ENCODE measurements at places on chromosomes 3 and 15.

- no peak for DNase-seq
Observed at GRCh38 chr3:194588741-194589140, 44.5 kb downstream of the TMEM44 start.

DNA sequence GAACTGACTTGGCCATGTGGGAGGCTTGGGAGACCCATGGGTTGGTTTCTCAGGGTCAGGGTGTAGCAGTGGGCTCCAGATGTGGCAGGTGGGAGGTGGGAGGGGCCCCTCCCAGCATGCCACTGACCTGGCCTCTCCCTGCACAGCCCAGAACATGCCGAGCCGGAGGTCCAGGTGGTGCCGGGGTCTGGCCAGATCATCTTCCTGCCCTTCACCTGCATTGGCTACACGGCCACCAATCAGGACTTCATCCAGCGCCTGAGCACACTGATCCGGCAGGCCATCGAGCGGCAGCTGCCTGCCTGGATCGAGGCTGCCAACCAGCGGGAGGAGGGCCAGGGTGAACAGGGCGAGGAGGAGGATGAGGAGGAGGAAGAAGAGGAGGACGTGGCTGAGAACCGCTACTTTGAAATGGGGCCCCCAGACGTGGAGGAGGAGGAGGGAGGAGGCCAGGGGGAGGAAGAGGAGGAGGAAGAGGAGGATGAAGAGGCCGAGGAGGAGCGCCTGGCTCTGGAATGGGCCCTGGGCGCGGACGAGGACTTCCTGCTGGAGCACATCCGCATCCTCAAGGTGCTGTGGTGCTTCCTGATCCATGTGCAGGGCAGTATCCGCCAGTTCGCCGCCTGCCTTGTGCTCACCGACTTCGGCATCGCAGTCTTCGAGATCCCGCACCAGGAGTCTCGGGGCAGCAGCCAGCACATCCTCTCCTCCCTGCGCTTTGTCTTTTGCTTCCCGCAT lies 7.9 kb upstream of the STAB1 start:
- no peak for DNase-seq

GRCh38 chr3:31027191-31027761 lies 132.8 kb upstream of the GADL1 start:
- DNase-seq, result no peak

DNA sequence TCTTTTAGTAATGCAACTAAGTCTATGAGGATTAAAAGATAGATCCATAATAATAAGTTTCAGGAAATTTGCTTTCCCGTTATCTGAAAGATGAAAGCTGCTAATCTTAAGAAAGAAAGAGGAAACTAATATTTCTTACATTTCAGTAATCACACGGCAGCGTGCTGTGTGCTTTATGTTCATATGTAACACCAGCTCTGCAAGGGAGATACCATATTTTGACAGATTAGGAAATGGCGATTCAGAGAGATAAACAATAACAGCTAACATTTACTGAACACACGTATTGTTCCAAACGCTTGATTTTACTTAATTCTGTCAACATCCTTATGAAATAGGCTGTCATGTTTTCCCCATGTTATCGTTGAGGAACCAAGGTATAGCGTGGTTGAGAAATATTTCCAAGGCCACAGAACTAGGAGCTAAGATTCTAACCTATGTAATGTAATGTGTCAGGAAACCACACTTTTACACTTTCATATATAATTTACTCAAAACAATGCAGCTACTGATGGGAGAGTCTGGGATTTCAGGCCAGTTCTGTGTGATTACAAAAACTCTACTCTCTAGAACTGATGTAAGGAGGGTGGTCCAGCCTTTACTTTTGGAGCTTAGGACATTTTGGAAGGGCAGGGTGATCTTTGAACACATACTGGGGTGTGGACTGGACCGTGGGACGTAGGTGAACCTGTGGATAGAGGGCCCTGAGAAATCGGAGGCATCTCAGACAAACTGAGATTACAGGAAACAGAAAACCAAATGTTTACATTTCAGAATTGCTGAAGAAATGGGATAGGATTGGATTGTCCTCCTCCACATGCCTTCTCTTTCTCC lies 100.6 kb downstream of the IL1RAP start:
- DNase-seq, result no peak

- DNase-seq, result no peak
Observed at GRCh38 chr3:63351159-63352007, 73.3 kb downstream of the SYNPR start.

GRCh38 chr15:70142322-70143191 lies 44.8 kb upstream of the TLE3 start:
- no peak for DNase-seq

- DNase-seq, result no peak
Observed at GRCh38 chr15:79296583-79296982, 14.1 kb downstream of the ANKRD34C start.

DNA sequence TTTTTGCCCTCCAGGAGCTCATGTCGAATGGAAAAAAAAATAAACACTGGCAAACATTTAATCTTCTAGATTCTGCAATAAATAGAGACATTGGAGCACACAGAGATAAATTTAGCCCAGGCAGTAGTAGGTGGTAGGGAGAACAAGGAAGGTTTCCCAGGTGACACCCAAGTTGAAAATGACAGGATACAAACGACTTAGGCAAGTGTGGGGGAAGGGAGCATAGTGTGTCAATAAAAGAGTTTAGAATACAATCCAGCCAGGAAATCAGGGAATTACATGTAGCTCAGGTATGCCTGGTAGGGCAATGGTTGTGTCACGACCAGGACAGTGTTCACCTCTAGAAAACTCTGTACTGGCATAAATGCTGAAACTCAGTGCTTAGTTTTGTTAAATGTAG lies 364.6 kb upstream of the AGTR1 start:
- no peak for DNase-seq

DNA sequence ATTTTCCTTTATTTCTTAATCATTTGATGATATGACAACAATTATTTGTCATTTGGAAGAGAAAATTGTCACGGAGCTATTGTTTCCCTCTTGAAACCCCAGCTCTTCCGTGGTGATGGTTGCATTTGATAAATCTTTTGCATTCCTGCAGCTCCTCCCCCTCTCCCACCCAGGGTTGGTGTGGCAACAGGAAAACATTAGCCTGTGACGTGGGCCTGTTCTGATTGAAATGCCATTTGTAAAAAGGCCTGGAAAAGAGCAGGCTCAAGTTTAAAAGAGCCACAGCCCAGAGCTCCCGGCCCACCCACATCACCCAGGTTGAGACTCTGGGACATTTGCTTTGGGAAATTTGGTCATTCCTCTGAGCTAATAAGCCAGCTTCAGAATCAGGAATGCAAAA lies 282.5 kb downstream of the RPLP1 start:
- DNase-seq, result no peak

DNA sequence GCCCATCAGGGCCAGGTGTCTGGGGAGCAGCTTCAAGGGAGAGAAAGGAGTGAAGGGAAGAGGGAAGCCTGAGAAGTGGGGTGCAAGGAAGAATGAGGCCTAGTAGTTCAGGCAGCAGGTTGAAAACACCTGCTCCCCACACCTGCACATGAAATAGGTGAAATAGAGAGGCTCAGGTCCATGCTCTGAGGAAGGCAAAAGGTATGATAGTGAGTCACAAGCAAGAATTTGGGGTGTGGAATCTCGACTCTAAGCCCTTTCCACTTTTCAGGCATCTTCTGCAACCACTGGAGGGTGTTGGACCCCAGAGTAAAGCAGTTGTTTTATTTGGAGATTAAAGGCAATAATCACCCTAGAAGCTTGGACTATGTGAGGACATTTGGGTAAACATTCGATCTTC lies 157.5 kb downstream of the CTNNB1 start:
- DNase-seq, result no peak

DNA sequence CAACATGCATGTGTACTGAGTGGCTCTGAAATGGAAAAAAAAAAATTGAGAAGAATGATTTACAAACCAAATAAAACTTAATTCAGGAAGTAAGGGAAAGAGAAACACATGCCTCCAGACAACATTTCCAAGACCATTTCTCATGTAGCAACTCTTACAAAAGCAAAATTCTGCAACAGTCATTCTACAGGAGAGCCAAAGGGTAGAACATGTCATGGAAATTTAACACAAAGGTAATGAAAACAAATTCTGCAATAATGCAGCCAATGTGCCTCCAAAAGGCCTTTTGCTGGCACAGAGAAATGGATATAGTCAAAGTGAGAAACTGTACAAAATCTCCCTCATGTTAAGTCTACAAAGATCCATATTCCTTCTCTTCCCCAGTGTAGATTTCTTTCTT lies 4.0 kb downstream of the PEX11A start:
- DNase-seq, result no peak

- no peak for DNase-seq
Observed at GRCh38 chr3:158788446-158788845, 13.4 kb upstream of the MFSD1 start.

- no peak for DNase-seq
Observed at GRCh38 chr3:60010781-60011180, 961.0 kb upstream of the CFAP20DC start.

DNA sequence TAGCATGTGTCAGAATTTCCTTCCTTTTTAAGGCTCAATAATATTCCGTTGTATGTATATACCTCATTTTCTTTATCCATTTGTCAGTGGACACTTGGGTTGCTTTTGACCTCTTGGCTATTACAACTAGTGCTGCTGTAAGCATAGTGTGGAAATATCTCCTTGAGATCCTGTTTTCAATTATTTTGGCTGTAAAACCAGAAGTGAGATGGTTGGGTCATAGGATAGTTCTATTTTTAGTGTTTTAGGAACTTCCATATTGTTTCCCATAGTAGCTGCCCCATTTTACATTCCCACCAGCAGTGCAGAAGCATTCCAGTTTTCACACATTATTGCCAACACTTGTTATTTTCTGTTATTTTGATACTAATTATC lies 70.4 kb upstream of the C15orf39 start:
- DNase-seq, result no peak

DNA sequence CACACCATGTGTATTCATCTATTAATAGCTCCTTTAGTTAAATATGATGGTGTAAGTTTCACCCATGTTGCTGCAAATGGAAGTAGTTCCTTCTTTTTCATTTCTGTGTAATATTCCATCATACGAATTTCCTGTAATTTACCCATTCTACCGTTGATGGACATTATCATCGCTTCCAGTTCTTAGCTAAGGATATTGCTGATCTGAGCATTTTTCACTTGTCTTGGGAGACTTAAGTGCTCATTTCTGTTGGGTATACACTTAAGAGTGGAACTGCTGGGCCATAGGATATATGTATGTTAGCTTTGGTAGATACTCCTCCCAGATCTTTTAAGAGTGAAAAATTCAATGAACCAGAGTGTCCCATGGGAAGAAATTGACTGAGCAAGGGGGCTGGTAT lies 11.0 kb downstream of the PLIN1 start:
- DNase-seq, result no peak

GRCh38 chr3:24494618-24495325 lies at the start of gene THRB:
THRB (minus strand) TSS chr3:24494850.
- no peak for DNase-seq

GRCh38 chr3:33401781-33402180 lies 38.4 kb downstream of the UBP1 start:
- DNase-seq, result no peak

GRCh38 chr3:124974691-124975090 lies 40.1 kb upstream of the MUC13 start:
- DNase-seq, result no peak

GRCh38 chr15:99475754-99476412 lies 89.9 kb upstream of the MEF2A start:
- DNase-seq, result no peak

DNA sequence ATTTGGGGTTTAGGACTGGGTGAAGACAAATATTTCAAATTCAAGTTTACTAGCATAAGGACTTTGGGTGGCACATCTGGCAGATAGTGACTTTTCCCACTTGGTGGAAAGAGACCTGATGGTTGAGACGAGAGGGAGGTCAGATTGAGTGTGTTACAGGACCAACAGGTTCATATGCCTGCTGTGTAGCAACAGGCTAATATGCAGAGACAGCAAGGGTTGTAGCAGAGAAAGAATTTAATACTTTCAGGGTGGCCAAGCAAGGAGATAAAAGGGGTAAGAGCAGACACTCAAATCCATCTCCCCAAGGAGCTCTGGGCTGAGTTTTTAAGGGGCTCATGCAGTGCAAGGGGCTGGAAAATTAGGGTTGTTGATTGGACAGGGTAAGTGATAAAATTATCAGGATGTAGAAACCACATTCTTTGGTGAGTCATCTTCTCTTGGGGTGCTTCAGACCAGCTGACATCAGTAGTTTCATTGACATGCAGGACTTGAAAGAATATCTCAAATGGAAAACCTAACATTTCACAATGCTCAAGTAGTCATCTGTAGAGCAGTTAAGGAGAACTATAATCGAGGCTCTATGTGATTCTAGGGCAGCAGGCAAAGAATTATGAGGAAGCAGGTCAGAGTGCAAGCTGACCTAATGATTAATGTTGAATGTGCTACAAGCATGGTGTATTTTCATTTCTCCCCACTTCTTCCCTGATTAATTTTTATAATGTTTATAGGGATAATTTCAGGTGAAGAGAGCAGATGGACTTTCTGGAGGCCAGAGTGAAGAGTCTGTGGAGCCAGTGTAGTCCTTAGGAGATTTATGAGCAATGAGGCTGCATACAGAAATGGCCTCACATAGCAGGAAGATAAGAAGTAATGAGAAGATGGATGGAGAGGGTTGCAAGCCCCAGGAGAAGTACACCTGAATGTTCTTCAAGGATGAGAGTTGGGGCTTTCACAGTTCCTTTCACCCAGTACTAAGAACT lies 13.7 kb downstream of the FOXB1 start:
- no peak for DNase-seq
